ENCODE measurements at places on chromosomes 12 and 14. TPM values are rescaled to one million over a fixed set of nuclear protein-coding genes. Genes with fewer than 3 reads are reported as not detected.

ASCL1 gene
- total RNA-seq = not detected

KRT75 gene
- total RNA-seq = 26.5 TPM

PLCZ1 gene
- total RNA-seq = 0.67 TPM

WDHD1 gene
- total RNA-seq = 21.1 TPM

GALNT9 gene
- total RNA-seq = not detected

Measured in mammary epithelial cell (primary cell).